ENCODE measurements at places on chromosomes 1 and 21.

DNA sequence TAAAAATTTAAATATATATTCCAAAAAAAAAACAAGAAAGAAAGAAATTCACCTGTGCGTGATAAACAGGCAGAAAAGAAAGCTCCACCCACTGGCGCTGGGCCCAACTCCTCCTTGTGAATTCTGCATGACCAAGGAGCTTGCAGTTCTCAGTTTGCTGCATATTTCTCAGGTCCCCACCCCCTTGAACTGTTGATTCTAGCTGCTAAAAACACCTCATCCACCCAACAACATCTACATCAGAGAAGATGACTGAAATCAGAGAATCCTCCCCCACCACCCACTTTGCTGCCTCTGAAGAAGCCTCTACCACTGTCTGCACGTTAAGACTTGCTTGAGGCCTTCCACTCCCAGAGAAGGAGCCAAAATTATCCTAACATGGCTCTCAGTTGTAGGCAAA is 104.8 kb downstream of the RGS2 start:
- no peak for DNase-seq

DNA sequence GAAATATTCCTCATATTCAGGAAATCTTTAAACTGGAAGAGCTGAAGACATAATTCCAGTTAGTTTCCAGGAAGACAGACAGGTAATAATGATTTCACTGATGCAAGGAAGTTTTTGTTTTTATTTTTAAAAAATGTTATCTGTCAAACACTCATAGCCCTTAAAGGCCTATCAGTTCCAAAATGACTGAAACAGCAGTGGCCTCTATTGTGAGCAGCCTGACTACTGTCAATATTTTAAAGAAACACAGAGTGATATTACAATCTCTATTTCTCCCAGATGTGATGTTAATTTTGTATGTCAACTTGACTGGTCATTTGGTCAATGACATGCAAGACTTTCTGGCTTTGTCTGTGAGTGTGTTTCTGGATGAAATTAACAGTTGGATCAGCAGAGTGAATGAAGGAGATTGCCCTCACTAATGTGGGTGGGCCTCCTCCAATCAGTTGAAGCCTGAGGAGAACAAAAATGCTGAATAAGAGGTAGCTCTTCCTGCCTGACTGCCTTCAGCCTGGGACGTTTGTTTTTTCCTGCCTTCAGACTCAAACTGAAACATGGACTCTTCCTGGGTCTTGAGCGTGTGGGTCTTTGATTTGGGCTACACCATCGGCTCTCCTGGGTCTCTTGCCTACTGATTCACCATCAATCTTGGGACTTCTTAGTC is 31.3 kb upstream of the SLC30A10 start:
- no peak for DNase-seq

DNA sequence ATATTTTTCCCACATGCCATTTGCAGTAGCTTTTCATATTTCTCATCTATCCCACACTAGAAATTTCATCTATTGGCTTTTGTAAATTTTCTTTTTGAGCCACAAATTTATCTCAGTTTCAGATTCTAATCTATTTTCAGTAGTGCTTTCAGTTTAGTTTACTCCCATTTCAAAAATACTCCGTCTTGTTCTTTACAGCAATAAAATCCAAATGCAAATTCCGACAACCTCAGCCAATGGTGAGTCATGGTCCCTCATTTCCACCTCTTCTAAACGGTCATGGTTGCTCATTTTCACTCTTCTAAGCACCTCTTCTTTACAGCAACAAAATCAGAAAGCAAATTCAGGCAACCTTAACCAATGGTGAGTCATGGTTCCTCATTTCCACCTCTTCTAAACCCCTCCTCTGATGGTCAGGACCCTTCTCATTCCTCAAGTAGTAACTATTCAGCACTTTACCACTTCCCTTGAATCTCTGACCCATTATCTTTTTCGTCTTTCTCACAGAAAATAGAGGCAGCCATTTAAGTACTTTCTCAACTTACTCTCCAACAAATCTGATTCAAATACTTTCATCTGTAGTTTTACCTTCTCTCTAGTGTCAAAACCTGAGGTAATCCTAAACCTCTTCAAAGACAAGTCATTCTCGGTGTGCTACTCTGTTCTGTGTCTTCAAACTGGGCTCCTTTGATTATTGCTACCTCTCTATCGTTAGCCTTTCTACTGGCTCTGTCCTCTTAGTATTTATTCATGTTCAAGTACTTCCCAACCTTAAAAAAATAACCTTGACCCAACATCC is 34.4 kb downstream of the C21orf91 start:
- no peak for DNase-seq

DNA sequence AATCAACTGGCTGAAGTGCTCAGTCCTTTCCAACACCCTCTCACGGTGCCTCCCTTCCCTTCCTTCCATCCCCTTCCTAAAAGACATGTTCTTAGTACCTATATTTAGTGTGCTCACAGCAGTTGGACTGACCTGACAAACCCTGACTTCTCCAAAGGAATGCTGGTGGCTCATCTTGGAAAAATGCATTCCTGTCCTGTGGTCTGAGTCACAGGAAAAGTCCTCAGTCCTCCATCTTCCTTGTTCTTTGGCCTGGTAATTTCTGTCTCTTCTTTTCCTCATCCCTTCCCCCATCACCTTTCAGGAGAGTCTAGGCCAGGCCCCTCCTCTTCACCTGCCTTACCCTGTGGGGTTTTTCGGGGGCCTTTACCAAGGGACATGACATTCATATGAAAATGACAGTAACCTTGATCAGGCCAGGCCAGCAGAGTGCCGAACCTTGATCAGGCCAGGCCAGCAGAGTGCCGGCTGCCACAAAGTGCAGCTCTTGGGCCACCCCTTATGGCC is 7.2 kb downstream of the ATP1B1 start:
- DNase-seq, result no peak

DNA sequence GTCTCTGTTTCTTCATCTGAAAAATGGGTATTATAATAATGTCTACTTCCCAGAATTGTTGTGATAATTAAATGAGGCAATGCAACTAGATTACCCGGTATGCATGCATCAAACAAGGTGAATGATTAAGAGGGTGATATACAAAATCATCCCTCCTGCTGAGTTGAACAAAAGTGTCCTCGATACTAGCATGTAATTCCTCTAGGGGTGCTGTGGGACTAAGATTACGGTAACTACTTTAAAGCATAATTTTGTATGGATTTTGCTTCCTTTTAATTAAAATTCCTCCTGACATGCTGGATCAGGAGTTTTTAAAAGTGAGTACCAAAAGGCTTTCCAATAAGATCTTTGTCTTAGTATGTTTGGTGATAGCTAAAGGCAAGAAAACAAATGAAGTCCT is 98.7 kb upstream of the PRMT6 start:
- no peak for DNase-seq

GRCh38 chr1:182962554-182963115 is 9.7 kb upstream of the SHCBP1L start:
- DNase-seq, result no peak

- no peak for DNase-seq
Measured at GRCh38 chr21:41480086-41480690, 27.8 kb downstream of the TMPRSS2 start.

DNA sequence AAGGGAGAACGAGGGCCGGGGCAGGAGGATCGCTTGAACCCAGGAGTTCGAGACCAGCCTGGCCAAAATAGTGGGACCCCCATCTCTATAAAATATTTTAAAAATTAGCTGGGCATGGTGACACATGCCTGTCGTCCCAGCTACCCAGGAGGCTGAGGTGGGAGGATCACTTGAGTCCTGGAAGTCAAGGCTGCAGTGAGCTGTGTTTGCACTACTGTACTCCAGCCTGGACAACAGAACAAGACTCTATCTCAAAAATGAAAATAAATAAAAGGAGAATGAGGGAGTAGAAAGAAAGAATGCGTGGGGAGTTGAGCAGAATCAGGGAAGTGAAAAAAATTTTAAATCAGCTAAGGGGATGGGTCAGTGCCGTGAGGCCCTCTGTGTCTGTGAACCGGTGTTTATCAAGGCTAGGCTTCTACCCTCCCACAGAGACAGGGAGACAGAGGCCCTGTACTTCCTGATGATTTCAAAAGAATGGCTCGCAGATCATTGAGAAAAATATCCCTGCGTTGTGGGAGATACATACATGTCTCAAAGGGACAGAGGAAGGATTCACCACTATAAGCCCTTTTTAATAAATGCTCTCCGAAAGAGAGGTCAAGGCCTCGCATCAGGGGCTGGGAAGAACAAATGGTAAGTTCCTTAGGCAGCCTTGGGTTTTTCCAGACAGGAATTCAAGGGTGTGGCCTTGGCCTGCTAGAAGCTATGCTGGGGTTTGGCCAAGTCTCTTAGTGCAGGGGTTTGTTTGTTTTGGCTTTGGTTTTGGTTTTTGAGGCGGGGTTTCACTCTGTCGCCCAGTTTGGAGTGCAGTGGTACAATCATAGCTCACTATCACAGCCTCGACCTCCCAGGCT is 20.7 kb downstream of the IL10RB start:
- no peak for DNase-seq

- no peak for DNase-seq
Measured at GRCh38 chr1:72557446-72558049, 275.2 kb upstream of the NEGR1 start.

- DNase-seq, result no peak
Measured at GRCh38 chr21:25240974-25241373, 366.3 kb downstream of the MRPL39 start.

GRCh38 chr1:38009088-38009840 is 3.3 kb upstream of the UTP11 start:
- no peak for DNase-seq

- no peak for DNase-seq
Measured at GRCh38 chr1:75582725-75583261, 28.1 kb downstream of the SLC44A5 start.

- no peak for DNase-seq
Measured at GRCh38 chr1:65393347-65393746, 27.1 kb upstream of the LEPR start.

- no peak for DNase-seq
Measured at GRCh38 chr1:151553659-151554058, 13.6 kb downstream of the TUFT1 start.

GRCh38 chr1:234971586-234972297 is 156.9 kb downstream of the TOMM20 start:
- no peak for DNase-seq

- DNase-seq, result no peak
Measured at GRCh38 chr1:39890273-39890672, 7.0 kb upstream of the TRIT1 start.

GRCh38 chr1:233679030-233679429 is 65.1 kb downstream of the KCNK1 start:
- no peak for DNase-seq

DNA sequence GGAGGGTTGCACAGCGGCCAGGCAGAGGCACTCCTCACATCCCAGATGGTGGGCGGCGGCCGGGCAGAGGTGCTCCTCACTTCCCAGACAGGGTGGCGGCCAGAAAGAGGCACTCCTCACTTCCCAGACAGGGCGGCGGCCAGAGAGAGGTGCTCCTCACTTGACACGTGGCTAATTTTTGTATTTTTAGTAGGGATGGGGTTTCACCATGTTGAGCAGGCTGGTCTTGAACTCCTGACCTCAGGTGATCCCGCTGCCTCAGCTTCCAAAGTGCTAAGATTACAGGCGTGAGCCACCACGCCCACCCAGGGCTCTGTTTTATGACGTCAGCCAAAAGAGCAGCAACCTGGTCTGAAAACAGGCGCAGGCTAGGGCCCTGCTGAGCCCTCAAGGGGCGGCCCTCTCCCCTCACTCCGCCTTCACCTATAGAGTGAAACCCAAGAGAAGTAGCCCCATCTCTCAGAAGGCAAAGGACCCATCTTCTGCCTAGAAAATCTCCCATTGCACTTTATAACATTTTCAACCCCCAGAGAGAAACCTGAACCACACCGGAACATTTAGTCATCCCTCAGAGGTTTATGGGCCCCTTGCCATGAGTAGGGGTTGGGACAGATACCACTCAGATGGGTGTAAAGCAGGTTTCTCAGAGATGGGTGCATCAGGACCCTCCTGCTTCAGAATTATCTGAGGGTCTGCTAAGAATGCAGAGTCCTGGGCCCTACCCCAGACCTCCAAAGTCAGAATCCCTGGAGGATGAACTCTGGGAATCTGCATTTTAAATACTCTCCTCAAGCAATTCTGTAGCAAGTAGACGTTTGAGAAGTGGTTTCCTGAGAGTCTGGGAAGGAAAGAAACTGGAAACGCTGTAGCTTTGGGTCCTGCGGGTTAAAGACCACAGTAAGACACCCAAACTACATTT is 40.8 kb downstream of the CDK18 start:
- no peak for DNase-seq

DNA sequence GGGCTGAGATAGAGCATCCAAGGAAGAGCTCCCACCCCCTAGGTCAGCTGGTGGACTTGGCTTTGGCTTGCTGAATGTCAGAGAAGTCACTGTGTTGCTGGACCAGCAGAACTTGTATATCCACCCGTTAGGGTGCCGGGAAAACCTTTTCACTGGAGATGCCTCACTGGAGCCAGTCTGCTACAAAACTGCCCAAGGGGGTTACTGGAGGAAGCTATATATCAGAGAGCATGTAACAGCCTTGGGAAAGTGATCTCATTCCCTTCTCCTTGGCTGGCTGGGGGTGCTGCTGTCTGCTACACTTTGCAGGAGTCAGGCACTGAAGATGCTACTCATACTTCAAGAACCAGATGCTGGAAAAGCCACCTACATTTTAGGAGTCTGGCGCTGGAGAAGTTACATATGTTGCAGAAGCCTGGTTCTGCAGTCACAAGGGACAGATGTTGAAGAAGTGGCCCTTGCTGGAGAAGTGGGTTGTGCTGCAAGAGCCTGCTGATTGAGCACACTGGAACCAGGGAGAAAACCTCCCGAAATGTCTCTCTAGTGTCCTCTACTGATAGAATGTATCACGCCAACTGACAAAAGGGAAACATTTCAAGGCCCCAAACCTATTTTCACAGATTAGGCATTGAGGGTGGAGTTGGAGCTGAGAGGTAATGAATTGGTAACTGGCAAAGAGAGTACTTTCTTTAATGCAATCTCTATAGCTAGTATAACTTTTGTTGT is 250.6 kb downstream of the SPATA17 start:
- no peak for DNase-seq

DNA sequence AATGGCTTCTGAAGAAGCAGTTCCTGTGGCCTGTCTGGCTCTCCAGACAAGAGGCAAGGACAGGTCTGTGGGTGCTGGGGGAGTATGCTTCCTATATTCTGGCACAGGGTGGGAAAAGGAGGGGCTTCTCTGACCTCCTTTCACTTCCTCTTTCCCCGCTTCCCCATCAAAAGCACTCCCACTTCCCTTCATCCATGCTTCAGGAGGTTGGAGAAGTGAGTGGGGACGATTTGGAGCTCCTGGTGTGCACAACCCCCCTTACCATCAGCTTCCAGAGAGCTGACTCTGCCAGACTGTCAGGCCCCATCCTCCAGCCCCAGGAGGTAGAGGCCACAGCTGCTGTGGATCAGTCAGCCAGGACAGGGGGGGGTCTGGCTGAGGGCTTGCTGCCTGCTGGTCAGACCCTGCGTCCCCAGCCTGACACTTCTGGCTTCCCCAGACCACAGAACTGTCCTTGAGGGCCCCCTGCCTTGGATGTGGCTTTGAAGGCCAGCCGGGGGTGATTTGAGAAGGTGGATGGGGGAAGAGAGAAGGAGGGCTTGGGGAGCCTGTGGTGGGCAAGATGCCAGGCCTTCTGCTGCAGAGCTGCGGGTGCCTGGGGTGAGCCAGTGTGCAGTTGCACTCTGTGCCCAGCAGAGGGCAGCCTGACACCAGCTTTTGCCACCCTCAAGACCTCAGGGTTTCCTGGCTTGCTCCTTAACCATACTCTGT is 21.5 kb upstream of the TMEM222 start:
- no peak for DNase-seq

GRCh38 chr1:154609398-154610380 is 1.7 kb upstream of the ADAR start:
- DNase-seq, result no peak
